Sigmoid colon (tissue), 7 donors: ENCODE measurements at places on chromosomes 16 and 17. TPM values are rescaled to one million over a fixed set of nuclear protein-coding genes. Genes with fewer than 3 reads are reported as not detected.
A peak's percentile ranks its signal among the peaks of the same experiment; 100 is the strongest.

- DNase-seq: no peak
- H3K4me1 ChIP-seq: no peaks in the 10 kb centered on the region
- H3K4me3 ChIP-seq: no peak overlapping the region
- H3K36me3 ChIP-seq: peaks cover 24% of the 10 kb centered on the region
- H3K27me3 ChIP-seq: no peaks in the 10 kb centered on the region
These were observed 30.8 kb downstream of the AXIN2 start for GRCh38 chr17:65530523-65531255.

DNA sequence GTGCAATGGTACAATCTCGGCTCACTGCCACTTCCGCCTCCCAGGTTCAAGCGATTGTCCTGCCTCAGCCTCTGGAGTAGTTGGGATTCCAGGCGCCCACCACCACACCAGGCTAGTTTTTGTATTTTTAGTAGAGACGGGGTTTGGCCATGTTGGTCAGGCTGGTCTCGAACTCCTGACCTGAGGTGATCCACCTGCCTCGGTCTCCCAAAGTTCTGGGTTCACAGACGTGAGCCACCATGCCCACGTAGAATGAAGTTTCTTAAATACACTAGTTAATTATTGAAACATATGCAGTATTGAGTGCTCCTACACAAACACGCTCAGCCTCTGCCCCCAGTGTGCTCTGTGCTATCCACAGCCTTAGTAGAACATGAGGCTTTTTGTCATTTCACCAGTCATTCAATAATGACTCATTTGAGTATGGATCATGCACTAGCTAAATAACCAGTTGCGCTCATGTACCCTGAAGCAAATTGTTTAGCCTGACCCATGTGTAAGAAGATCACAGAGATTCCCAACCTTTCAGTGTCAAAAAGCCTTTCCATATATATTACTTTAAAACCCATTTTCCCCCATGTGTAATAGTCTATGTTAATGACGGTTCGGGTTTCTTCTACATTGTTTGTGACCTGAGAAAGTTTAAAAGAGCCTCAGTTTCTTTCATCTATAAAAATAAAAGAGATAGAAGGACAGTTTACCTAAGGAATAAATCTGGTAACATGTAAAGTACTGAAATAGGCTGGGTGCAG lies 49.7 kb downstream of the TUBD1 start:
- H3K27ac ChIP-seq: peak overlapping the region; percentile 92
- peaks cover 19% of the 10 kb centered on the region for H3K36me3 ChIP-seq
- no peak overlapping the region for H3K4me3 ChIP-seq
- H3K4me1 ChIP-seq: peaks cover 63% of the 10 kb centered on the region

DNA sequence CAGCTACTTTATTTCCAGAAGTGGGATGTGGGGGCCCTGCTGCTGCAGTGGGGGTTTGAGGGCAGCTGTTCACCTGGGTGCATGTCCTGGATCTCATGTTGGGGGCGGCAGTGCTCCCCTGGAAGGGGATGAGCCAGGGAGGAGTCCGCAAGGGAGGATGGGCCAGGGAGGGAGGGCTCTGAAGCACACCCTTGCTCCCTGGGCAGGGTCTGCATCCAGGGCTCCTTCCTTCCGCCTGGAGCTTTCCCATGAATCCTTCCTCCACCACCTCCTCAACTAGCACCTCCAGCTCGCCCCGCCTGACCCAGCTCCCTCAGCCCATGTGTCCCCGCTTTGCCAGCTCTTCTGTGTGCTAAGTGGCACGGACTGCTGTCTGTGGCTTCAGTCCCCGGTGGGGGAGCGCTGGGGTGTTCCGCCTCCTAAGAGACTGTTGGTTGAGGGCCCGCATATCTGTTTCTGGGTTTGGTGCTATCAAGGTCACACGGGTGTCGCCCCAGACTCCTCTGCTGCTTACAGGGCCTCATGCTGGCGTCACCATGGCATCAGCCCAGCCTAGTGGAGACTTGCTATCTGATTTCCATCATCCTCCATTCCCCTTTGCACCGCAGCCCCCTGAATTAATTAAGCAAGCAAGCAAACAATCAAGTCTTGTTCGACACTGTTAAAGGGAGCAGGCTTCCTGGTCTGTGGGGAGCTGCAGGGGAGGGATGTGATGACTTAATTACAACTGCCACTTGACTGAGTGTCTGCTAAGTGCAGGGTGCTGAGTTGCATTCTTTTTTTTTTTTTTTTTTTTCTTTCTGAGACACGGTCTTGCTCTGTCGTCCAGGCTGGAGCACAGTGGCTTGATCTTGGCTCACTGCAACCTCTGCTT lies 71.8 kb downstream of the PRKCA start:
- no peak for DNase-seq
- H3K27me3 ChIP-seq: no peaks in the 10 kb centered on the region
- H3K36me3 ChIP-seq: no peaks in the 10 kb centered on the region
- H3K27ac ChIP-seq: no peak overlapping the region
- H3K4me3 ChIP-seq: no peak overlapping the region
- peaks cover 34% of the 10 kb centered on the region for H3K4me1 ChIP-seq

Gene CSH1
- total RNA-seq: not detected

GRCh38 chr17:3710951-3711383 lies 12.7 kb upstream of the HASPIN start:
- H3K4me1 ChIP-seq: no peaks in the 10 kb centered on the region
- no peaks in the 10 kb centered on the region for H3K27me3 ChIP-seq
- no peak for DNase-seq
- peaks cover 14% of the 10 kb centered on the region for H3K36me3 ChIP-seq
- no peak overlapping the region for H3K27ac ChIP-seq
- H3K4me3 ChIP-seq: no peak overlapping the region

- no peaks in the 10 kb centered on the region for H3K4me1 ChIP-seq
- no peak overlapping the region for H3K4me3 ChIP-seq
- H3K27ac ChIP-seq: no peak overlapping the region
- no peaks in the 10 kb centered on the region for H3K36me3 ChIP-seq
- no peaks in the 10 kb centered on the region for H3K27me3 ChIP-seq
These were observed 375.3 kb upstream of the XYLT1 start for GRCh38 chr16:17846030-17846429.

DNA sequence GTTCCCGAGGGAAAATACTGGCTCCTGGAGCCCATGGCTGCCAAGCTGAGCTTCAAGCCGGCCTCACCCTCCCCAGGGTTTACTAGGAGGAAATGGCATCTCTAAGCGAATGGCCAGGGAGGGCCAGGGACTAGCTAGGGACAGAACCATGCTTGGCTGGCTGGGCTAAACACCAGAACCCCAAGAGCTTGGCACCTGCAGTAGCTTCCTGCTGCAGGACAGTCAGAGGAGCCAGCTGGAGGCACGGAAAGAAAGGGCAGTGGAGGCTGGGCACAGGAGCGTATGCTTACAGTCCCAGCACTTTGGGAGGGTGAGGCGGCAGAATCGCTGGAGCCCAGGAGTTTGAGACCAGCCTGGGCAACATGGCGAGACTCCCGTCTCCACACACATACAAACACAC lies 33.7 kb downstream of the PEMT start:
- no peaks in the 10 kb centered on the region for H3K4me1 ChIP-seq
- H3K4me3 ChIP-seq: no peak overlapping the region
- H3K36me3 ChIP-seq: no peaks in the 10 kb centered on the region

DNA sequence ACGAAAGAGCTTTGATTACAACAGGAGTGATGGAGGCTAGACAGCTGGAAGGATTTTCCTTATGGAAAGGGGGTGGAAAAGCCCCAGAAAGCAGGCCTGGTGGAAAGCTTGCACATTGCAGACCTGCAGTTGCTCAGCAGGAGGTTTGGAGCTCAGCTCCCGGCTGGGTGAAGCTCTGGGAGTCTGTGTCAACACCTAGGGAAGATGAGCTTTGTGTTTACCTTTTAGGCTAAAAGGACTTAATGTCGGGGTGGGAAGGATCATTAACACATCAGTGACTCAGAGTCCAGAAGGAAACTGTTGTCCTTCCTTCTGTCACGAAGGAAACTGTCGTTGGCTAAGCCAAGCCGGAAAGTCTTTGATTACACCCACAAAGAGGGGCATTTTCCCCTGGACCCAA lies 48.2 kb downstream of the RAP1GAP2 start:
- no peaks in the 10 kb centered on the region for H3K36me3 ChIP-seq
- no peak for DNase-seq
- no peaks in the 10 kb centered on the region for H3K27me3 ChIP-seq
- no peak overlapping the region for H3K4me3 ChIP-seq
- peaks cover 6% of the 10 kb centered on the region for H3K4me1 ChIP-seq
- no peak overlapping the region for H3K27ac ChIP-seq

- H3K27ac ChIP-seq: peak overlapping the region; percentile 11
- H3K36me3 ChIP-seq: no peaks in the 10 kb centered on the region
- no peak overlapping the region for H3K4me3 ChIP-seq
- no peaks in the 10 kb centered on the region for H3K27me3 ChIP-seq
- DNase-seq: no peak
- H3K4me1 ChIP-seq: no peaks in the 10 kb centered on the region
These were observed 3.4 kb downstream of the ZNF688 start for GRCh38 chr16:30567991-30568638.

DNA sequence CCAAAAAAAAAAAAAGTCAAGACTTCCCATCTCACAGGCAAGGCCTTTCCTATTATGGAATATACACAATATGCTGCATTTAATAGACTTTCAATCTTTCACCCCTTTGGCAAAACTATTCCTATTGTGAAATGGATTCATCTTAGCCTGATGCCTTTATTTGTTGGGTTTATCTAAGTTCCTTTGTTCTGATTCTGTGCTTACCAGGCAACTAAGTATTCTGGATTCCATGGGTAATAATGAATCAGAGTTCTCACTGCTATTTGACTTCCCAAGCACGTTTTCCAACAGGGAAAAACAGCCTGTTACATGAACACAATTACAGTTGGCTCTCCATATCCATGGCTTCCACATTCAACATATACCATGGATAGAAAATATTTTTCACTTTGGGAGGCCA lies 135.5 kb downstream of the MYO1D start:
- DNase-seq: no peak
- H3K27me3 ChIP-seq: no peaks in the 10 kb centered on the region
- no peaks in the 10 kb centered on the region for H3K4me1 ChIP-seq
- H3K27ac ChIP-seq: no peak overlapping the region
- no peaks in the 10 kb centered on the region for H3K36me3 ChIP-seq

DNA sequence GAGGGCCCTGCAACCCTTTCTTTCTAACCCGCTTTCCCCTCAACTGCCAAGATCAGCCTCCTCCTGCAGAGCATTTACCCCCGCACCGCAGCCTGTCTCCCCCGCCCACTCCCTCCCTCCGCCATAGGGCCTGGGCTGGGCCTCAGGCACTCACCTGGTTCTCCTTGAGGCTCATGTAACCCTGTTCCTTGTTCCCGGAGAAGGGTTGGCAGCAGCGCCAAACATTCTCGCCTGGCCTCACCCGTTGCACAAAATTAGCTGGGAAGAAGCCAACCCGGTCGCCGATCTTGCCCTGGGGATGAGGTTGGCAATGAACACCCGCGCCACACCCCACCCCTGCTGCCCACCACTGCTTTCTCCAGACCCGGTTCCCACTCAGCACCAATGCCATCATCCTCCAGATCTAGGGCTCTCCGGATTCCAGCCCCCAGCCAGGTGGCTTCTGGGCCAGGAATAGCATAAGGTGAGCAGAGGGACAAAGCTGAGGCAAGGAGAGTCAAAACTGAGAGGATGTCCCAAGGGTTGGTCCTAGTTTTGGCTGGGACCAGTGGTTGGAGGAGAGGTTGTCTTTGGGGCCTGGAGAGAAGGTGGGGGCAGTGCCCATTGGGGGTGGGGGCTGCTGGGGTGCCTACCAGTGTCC lies 12.8 kb downstream of the STAC2 start:
- H3K36me3 ChIP-seq: no peaks in the 10 kb centered on the region
- peaks cover 5% of the 10 kb centered on the region for H3K27me3 ChIP-seq
- H3K4me1 ChIP-seq: peaks cover 25% of the 10 kb centered on the region
- H3K27ac ChIP-seq: no peak overlapping the region

DNA sequence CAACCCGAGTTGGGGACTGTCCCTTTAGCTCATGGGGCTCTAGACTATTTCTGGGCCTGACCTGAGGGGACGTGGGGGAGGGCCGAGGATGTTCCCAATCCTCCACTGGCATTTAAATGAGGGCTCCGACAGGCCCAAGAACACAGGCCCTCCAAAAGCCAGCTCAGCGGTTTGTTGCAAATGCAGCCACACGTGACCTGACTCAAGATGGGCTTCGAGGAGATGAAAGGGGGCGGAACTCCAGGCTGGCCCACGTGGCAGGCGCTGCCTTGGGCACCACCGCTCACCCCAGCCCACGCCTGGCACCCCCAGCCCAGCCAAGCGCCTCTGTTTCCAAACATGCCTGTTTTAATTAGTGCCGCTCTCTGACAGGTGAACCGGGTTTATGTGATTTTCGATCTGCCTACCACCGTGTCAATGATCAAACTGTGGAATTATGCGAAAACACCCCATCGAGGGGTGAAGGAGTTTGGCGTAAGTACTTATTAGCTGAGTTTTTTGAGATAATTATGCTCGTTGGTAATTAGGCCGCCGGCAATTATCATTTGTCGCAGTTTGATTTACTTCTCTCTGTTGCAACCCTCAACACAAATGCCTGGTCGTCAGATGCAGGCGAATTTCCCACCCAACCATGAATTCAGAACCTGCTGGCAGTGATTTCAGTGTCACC lies 226.7 kb downstream of the KATNIP start:
- H3K4me3 ChIP-seq: no peak overlapping the region
- no peak for DNase-seq
- H3K27me3 ChIP-seq: no peaks in the 10 kb centered on the region

DNA sequence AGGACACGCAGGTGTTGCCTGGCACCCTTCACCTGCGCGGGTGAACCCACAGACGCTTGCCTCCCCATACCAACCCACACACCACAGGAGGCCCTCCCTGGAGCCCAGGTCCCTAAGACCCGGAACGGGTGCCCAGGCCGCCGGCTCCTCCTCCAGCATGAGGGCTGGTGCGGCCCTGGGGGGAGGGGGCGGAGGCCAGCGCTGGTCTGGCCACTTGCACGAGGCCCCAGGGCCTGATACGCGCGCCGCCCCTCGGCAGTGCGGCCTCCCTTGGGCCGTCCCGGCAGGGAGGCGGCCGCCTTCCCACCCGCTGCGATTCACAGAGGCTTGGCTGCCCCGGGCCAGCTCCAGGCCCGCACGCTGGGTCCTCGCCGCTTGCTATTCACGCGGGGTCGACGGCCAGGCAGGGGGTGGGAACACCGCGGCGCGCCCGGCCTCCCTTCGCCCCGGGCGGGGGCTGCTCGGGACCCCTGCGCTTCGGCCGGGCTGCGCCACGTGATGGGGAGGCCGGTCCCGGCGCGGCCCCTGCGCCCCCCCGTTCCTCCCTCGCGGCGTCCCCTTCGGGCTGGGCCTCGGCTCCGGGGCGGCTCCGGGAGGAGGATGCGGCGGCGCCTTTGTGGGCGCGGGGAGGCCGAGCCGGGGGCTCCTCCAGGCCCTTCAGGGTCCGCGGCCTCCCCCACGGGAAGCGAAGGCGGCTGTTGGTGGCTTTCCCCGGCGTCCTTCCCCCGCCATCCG lies 685 bp downstream of the FASN start:
- no peak for DNase-seq
- peaks cover 45% of the 10 kb centered on the region for H3K4me1 ChIP-seq
- peaks cover 30% of the 10 kb centered on the region for H3K36me3 ChIP-seq
- H3K4me3 ChIP-seq: peak overlapping the region; percentile 63

- H3K27me3 ChIP-seq: no peaks in the 10 kb centered on the region
- no peaks in the 10 kb centered on the region for H3K36me3 ChIP-seq
- no peak for DNase-seq
- no peak overlapping the region for H3K4me3 ChIP-seq
- H3K27ac ChIP-seq: no peak overlapping the region
These were observed 541 bp downstream of the CCL3 start for GRCh38 chr17:36089339-36089865.

Gene TRPV3
- 0.16 TPM for total RNA-seq

GRCh38 chr16:61413021-61413420 lies 623.2 kb downstream of the CDH8 start:
- H3K4me1 ChIP-seq: no peaks in the 10 kb centered on the region
- H3K27ac ChIP-seq: no peak overlapping the region
- no peak for DNase-seq
- no peaks in the 10 kb centered on the region for H3K27me3 ChIP-seq
- H3K4me3 ChIP-seq: no peak overlapping the region

Gene ITGB3
- 28.5 TPM for total RNA-seq

Gene CCDC102A
- 21.6 TPM for total RNA-seq
